ENCODE measurements at places on chromosomes 16 and 17. TPM values are rescaled to one million over a fixed set of nuclear protein-coding genes. Genes with fewer than 3 reads are reported as not detected.

The DNAH2 gene
- 0.02 TPM for polyA plus RNA-seq

The PDILT gene
- not detected for polyA plus RNA-seq

The CHD3 gene
- polyA plus RNA-seq: 65.4 TPM

- DNase-seq: peak; percentile 82
Measured at GRCh38 chr16:66947302-66948065, 12.2 kb downstream of the CES2 start.

GRCh38 chr17:82489117-82489516 lies 30.4 kb upstream of the FOXK2 start:
- DNase-seq: peak; percentile 65

The FOXN1 gene
- not detected for polyA plus RNA-seq

DNA sequence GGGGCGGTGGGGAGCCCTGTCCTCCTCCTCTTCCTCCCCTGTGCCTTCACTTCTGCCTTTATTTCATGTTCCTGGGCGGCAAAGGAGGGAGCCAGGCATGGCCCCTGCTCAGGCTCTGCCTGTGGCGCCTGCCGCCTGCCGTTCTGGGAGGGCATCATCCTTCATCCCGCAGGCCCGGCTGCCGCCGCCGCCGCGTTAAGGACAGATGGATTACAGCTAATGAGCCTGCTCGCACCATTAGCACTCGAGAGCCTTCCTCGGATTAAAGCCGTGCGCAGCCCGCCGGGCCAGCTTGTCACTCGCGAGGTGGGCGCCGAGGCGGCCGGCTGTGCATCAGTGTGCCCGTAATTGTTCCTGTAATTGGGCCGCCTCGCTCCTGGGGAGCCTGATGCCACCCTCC lies 127.7 kb upstream of the GSE1 start:
- DNase-seq: no peak

- no peak for DNase-seq
Measured at GRCh38 chr17:10370016-10370608, 2.7 kb downstream of the MYH13 start.

DNA sequence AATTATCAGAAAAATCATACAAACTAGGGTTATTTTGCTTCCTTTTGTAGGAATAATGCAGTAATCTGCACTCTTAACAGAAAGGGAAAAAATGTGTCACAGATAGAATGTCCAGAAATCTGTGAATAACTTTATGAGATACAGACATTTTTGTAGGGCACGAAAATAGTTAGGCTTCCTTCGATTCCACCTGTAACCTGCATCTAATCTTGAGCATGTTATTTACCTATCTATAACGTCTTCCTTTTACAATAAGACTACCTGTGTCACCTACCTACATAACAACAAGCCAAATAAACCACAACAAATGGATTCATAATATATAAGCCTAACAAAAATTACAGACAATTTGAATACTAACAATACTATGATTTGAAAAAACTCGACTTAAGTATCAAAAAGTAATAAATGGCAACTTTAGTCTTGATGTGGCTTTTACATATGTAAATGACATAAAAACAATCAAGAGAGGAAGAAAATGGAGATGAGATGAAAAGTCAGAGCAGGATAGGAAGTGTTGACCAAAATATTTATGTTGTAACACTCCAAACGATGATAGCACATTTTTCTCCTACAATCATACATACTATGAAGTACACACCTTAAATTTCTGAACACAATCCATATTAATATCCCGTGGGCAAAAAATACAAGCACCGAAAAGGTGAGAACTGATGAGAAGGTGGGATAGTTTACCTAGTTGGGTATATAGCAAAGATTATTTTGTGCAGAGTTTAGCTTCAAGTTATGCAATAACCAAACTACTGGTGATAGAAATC lies 2.5 kb downstream of the STAT5B start:
- DNase-seq: no peak

The KCNAB3 gene
- polyA plus RNA-seq: 4.2 TPM

- no peak for DNase-seq
Measured at GRCh38 chr17:80879723-80880647, 111.7 kb upstream of the CHMP6 start.

DNA sequence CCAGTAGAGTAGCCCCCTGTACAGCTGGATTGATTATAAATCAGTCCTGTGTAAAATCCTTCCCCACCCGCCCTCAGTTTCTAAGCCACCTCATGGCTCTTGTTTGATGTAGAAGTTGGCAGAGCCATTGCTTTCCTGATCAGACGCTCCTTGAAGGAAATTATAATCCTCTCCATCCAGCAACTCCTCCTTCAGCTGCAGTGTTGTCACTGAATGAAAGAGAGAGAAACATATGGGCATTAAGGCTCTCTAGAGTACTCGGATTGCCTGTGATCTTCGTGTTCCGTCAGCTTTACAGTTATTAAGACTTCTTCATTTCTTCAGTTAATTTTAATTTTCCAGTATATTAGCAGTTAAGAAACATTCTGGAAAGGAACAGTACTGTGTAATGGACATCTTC lies 14.3 kb downstream of the NME2 start:
- no peak for DNase-seq

The EME1 gene
- polyA plus RNA-seq: 10.1 TPM

- DNase-seq: no peak
Measured at GRCh38 chr17:17088541-17089525, 46.6 kb downstream of the MPRIP start.

Data from IMR-90 (cell line).